ENCODE measurements at places on chromosomes 2 and 18.

DNA sequence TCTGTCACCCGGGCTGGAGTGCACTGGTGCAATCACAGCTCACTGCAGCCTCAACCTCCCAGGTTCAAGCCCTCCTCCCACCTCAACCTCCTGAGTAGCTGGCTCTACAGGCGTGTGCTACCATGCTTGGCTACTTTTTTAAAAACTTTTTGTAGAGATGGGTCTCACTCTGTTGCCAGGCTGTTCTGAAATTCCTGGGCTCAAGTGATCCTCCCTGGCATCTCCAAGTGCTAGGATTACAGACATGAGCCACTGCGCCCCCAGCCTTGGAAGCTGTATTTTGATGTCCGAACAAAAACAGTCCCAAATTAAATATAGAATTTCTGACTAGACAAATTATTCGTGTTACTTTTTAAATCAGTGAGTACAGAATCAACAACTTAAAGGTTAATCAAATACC is 97.4 kb downstream of the ZNF516 start:
- DNase-seq: no peak

- DNase-seq: no peak
Observed at GRCh38 chr2:118980022-118980421, 38.0 kb downstream of the MARCO start.

GRCh38 chr2:107809835-107810234 is 16.9 kb upstream of the RGPD4 start:
- no peak for DNase-seq

DNA sequence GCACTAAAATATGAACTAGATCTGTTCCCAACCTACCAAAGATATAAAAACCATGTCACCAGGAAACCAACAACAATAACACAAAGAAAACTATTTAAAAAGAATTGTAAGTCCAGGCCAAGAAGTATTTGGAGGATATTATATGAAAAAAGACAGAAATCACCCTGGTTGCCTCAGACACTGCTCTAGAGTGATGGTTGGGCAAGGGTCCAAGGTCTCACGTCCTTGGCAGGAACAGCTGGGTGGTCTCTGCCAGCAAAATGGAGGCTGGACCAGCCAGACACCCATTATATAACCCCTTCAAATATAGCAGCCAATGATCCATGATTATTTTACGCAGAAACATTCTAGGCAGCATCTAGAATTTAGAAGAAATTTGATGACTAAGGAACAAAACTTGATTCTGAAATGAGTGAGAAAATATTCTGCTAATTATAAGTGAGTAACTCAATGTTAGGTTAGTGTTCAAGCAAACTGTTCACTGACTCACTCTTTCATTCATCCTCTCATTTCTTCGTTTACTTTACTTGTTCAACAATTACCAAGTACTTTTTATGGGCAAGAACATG is 35.4 kb downstream of the MRPL35 start:
- no peak for DNase-seq

DNA sequence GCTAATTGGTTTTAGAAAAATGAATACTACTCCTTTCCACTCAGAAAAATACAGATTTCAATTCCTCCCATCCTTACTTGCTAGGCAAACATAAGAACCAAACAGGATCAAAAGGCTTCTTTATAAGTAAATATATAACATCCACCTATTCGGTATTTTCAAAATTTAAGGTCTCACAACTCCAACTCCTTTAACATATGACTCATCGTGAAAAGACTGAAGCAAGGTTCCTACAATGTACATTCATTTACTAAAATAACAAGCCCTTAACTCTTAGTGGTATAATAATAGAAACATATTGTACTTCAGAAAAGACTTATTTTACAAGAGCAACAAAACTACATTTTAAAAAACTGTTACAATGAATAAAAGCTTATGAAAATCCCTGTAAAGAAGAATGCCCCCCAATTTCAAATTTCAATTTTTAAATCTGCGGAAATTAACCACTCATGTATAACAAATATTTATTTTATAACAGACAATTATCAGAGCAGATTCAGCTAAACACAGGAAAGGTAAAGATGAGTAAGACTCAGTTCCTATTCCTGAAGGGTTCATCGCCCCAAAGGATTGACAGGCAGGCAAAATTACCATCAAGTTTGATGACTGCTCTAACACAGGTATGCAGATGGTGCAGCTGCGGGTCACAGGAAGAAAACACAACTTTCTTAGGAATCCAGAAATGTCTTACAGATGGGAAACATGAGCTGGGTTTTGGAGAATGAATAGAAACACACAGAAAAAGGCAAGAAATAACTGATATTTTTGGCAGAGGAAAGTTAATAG is 96.4 kb downstream of the COBLL1 start:
- no peak for DNase-seq

DNA sequence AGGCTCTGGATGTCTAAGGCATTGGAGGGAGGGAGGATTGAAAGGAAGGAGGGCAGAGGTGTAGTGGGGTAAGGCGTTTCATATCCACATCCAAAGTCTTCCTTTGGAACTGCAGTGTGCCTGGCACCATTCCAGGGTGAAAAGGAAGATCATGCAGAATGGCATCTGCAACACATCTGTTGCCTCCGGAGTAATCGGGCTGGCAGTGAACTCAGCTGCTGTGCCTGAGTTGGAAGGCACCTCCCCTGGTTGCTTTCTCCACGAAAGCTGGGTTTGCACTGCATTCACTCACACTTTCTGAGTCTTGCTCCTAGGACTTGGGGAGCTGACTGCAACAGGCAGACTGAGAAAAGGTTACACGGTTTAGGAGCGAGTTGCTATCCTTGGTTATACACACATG is 30.3 kb upstream of the SEC11C start:
- no peak for DNase-seq

DNA sequence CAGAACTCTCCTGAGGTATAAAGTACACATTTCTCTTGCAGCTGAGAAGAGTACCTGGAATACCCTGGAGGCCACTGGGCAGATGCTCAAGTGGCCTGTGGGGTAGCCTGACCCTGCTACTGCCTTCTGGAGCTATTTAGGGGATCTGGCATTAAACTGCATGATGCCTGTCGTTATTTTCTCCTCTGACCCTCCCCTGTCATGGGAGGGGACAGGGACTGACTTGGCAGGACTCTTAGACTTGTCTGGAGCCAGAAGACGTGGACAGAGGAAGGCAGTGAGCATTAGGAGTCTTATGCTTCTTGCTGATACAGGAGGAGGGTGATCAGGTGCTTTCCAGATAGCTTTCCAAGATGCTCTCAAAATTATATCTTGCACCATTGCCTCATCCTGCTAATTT is 24.8 kb downstream of the CNRIP1 start:
- DNase-seq: no peak

DNA sequence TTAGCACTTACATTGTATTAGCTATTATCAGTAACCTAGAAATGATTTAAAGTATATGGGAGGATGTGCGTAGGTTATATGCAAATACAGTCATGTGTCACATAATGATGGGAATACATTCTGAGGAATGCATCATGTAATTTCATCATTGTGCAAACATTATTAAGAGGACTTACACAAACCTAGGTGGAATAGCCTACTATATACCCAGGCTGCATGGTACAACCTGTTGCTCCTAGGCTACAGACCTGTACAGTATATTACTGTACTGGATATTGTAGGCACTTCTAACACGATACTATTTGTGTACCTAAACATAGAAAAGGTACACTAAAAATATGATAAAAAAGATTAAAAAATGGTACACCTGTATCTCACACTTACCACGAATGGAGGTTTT is 7.9 kb downstream of the RIF1 start:
- no peak for DNase-seq

DNA sequence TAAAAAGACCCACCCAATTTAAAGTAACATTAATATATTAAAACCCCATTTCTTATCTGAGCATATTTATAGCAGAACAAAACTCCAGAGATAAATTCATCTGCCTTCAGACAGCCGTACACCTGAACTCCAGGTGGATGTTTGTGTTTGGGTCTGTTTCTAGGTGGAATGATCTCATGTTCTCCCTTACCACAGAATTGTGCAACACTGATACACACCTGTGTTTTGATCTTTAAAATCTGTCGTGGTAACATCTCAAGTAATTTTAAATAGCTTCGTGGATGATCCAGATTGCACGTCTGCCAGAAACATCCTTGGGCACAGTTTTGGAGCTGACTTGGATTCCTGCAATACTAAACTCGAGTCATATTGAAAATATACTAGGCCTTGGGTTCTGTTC is 207.5 kb upstream of the FOSL2 start:
- no peak for DNase-seq

DNA sequence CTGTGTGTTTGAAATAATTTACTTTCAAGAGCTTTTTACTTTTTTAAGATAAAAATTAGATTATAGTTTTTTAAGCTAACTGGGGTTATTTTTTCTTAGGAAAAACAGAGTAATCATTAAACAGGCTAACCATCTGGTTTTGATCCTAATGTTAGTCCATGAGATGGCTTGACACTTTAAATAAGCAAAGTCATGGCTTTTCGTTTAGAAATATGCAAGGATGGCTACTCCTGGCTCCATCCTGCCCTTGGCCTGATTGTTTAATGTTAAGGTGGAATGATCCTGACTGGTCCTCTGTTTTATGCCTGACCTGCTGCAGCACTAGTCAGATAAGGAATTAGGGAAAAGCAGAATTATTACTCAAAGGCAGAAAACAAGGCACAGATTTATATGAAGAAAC is 39.7 kb upstream of the PNPT1 start:
- DNase-seq: no peak

DNA sequence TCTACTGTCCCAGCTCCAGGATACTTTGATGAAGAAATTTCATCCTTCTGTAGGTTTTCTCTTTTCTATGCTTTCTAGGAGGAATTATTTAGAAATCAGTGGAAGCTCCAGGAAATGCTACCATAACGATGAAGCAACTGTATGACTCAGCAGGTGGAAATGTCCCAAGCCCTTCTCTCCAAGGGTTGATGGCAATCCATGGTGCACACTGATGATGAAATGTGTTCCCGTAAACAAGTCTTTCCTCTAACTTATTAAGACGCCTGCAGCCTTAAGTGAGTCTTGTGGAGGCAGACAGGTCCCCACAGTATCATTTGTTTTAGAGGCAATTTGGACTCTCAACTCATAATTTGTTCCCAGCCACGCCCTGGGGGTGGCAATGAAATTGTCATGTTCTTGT is 777.6 kb upstream of the SOX11 start:
- no peak for DNase-seq

DNA sequence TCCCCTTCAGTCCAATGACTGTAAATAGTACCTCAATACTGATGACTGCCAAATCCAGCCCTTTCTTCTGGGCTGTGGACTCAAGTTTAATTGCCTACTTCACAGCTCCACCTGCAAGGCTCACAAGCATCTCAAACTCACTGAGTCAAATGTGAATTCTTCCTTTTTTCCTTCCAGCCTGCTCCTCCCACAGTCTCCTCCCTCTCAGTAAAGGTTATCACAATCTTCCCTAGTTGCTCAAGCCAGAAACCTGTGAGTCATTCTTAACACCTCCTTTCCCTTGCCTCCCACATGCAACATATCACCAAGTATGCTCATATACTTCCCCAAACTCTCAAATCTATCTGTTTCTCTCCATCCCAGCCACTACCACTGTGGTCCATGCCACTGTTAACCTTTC is 3.7 kb upstream of the MFSD6 start:
- DNase-seq: no peak

DNA sequence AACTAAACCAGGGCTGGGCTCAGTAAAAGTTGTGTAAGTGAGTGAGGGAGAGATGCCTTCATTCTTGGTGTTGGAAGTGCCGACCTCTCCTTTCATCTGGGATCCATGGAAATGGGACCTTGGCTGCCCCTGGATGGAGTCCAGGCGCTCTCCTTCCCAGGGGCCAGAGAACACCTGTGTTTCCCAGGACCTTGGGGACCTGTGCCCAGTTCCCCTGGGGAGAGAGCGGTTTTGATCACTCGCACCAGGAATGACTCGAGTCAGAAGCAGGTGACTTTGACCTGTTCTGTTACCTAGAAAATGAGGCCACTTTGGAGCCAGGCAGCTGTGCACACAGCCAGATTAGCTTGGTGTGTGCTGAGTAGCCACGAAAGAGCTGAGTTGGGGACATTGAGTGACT is 97.3 kb downstream of the SH3BP4 start:
- DNase-seq: no peak

DNA sequence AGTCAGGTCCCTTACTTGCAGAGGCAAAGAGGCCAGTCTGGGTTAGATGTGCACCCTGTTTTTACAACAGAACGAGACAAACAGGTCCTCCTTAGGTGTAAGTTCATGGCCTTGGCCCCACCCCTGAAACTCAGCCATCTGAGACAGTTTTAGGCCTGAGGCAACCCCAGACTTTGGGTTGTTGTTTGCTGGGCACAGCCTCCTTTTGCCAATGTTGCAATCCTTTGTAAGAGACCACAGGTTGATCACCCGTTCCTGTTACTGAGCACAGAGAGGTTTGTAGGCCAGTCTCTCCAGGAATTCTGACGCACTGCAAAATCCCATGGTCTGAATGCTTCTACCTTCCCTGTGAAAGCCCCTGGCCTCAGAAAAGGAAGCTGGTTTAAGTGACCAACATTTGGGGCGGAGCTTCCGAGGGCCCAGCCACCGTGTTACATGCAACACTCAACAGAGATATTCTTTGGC is 15.5 kb upstream of the IL1RN start:
- no peak for DNase-seq

DNA sequence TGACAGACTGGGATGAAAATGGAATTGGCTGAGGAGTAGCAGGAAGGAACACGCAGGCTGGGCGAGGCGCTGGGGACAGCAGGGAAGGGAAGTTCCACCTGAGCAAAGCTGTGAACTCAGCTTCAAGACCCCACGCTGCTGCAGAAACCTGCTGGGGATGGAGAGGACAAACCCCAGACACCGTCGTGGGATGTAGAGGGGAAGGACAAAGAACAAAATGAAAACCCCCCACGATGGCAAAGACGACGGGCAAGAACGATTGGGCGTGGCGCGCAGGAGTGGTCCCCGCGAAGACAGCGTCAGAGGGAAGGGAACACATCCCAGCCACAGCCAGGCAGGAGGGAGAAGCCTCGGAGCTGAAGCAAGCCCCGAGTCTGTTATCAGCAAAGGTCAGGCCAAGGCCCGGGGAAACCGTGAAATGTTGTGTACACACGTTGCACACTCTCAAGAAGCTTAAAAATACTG is 222.9 kb downstream of the NDUFA10 start:
- DNase-seq: no peak

- DNase-seq: no peak
Observed at GRCh38 chr2:120498121-120498520, 152.2 kb downstream of the INHBB start.

GRCh38 chr2:176488431-176488830 is 219.2 kb downstream of the MTX2 start:
- DNase-seq: no peak

DNA sequence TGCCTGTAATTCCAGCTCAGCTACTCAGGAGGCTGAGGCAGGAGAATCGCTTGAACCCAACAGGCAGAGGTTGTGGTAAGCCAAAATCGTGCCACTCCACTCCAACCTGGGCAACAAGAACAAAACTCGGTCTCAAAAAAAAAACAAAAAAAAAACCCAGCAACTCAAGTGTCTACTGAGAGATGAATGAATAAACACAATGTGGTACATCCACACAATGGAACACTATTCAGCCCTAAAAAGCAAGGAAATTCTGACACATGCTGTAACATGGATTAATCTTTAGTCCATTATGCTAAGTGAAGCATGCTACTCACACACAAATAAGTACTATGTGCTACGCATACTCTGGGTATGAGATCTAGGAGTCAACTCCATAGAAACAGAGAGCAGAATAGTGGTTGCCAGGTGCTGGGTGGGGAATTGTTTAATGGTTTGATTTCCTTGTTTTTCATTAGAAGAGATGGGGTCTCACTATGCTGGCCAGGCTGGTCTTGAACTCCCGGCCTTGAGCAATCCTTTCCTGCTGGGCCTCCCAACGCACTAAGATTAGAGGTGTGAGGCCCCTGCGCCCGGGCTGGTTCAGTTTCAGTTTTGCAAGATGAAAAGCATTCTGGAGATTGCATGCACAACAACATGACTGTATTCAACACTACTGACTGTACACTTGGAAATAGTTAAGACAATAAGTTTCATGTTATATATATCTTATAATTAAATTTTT is 15.9 kb downstream of the SMPD4 start:
- no peak for DNase-seq
